HS-5 (cell line): ENCODE measurements at places on chromosomes 7 and 10.

GRCh38 chr7:552868-553635 lies 33.4 kb upstream of the PDGFA start:
- no peak for DNase-seq

DNA sequence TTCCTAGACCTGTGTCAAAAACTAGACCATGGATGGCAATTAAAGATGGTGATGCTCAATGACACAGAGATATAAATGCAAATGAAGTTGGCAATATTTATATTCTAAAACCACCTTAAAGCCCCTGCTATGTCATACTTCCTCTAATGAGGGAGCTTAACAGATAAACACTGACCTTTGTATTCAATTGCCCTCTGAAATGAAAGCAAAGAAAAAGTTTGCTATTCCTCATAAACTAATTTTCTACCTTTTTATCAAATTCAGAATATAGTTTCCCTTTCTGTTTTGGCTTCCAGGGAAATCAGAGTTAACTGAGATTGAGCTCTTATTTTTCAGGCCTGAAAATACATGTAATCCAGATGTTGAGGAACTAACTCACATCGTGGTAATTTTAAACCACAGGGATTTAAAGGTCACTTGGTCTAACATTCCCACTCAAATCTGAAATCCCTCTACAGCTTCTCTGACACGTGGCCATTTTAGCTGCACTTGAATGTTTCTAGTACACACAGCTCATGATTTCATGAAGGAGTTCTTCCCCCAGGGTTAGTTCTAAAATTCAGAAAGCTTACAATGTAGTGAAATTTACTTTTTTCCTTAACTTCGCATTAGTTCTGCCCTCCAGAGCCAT lies 37.9 kb upstream of the ABCB5 start:
- no peak for DNase-seq

- DNase-seq, result no peak
Observed at GRCh38 chr10:88830643-88831268, 20.9 kb downstream of the ANKRD22 start.

GRCh38 chr7:134701272-134701671 lies 54.6 kb downstream of the BPGM start:
- DNase-seq, result no peak

GRCh38 chr10:11546581-11546980 lies 64.9 kb downstream of the USP6NL start:
- no peak for DNase-seq

GRCh38 chr10:75774783-75775490 lies 343.5 kb downstream of the LRMDA start:
- no peak for DNase-seq

DNA sequence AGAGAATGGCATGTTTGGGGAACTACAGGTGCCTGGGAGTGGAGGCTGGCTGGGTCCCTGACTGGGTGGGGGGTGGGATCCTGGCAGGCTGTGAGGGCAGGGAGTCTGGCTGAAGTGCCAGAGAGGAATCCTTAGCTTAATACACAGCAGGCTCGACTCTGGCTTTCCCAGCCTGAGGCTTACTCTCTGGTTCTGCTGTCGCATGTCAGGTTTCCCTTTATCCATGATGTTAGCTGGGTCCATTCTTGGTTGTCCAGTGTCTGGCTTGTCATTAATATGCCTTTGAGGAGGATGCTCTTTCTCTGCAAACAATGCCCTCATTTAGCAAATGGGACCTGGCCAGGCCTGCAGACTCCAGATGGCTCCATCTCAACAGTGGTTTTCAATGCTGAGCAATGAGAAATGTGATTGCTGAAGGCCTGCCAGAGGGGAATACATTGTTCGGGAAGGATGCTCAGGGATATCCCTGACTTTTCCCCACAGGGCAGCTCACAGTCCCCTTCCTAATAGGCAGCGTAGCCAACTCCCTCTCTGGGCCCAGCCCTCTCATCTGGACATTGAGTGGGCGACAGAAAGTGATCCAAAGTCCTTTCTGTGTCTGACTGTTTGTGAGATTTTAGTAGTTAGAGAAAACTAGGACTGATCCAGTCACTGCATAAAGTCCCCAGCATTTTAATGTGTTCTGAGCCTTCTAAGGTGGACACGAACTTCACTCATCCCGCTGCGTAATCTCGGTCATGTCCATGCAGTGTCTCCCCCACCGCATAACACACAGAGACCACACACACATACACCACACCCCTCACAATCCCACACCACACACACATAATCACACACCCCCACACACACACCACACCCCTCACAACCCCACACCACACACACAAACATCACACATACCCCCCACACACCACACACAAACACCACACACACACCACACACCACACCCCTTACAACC lies 124.9 kb downstream of the ANLN start:
- no peak for DNase-seq

DNA sequence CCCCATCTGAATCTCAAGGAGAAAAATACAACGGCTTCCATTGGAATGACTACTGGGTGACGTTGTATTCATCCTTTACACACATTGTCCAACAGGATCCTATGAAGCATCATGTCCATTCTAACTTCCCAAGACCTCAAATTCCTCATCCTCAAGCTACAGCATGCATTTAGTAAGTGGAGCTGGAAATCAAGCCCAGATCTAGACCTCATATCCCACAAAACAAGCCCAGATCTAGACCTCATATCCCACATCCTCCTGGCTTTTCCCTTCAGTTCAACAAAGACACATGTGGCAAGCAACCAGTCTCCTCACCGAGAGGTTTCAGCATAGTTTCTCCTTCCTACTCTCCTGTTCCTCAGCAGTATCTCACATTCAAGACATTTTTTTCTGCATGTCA lies 12.2 kb downstream of the IGF2BP3 start:
- DNase-seq, result no peak

GRCh38 chr7:157432541-157432956 lies 95.7 kb downstream of the DNAJB6 start:
- peak; percentile 24 for DNase-seq

DNA sequence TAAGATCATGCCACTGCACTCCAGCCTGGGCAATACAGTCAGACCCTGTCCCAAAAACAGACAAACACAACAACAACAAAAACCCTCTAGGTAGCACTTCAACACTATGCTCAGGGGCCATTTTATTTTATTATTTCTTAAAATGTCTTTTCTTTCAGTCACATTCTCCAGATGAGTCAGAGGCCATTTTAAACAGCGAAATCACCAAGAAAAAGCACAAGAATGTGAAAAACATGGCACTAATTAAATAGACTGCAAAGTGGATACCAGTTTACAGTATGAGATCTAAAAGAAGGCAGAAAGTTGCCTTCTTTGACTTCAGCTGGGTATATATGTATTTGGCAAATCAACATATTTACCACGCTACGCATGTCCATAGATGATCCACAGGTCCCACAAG lies 6.1 kb upstream of the FGL2 start:
- no peak for DNase-seq

- no peak for DNase-seq
Observed at GRCh38 chr7:130135208-130136205, 65.2 kb downstream of the KLHDC10 start.

DNA sequence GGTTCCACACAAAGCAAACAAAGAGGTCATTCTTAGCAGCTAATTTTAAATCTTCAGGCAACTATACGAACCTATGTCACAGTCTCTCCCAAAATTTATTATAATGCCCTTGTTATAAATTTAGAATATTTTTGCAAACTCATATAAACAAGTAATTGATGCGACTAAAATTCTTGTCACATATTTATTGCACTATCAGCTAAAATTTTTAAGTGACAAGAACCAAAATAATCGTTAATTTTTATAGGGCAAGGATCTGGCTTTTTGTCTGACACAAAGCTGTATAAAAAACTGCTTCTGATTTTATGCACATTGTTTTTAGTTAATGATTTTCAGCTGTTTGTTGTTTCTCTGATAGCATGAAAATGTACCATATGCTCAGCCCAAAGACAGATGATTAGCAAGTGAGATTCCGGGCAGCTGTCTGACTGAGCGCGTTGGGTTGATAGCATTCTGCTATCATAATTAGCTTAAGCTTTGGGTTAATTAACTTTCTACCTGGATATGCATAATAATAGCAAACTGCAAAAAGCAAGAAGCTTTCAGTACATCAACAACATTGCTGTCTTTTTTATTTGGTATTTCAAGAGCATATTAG lies 136.0 kb downstream of the MGMT start:
- DNase-seq, result no peak

GRCh38 chr7:99253369-99253768 lies 19.3 kb upstream of the MYH16 start:
- DNase-seq, result no peak

DNA sequence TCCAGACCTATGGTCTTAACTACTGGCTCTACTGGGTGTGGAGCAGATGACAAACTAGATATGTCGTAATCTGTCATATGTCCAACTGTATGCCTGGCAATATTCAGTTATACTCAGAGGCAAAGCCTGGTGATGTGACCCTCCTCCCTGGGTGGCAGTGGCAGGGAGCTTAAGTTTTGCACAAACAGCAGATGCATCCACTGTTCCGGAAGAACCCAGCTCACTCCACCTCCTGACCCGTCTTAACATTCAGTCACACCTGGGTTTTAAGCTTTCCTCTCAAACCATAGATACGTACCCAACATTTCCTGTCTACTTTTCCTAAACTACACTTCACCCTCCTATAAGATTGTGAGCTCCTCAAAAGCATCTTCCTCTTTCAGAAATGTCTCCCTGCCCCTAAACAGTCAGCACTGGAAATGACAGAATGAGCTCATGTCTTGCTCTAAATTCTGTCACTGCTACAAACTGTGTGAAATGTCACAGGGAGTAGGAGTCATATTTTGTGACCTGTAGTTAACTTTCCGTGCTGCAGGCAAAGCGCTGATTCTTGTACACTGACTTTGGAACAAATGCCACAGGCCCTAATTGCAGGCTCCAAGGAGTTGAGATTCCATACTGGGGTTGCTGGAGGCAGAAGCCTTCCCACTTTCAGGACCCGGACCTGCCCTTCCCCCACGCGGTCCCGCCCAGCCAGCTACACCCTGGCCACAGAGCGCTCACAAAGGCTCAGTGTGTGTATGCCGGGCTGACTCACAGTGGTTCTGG lies 23.9 kb downstream of the SCD start:
- DNase-seq, result no peak

DNA sequence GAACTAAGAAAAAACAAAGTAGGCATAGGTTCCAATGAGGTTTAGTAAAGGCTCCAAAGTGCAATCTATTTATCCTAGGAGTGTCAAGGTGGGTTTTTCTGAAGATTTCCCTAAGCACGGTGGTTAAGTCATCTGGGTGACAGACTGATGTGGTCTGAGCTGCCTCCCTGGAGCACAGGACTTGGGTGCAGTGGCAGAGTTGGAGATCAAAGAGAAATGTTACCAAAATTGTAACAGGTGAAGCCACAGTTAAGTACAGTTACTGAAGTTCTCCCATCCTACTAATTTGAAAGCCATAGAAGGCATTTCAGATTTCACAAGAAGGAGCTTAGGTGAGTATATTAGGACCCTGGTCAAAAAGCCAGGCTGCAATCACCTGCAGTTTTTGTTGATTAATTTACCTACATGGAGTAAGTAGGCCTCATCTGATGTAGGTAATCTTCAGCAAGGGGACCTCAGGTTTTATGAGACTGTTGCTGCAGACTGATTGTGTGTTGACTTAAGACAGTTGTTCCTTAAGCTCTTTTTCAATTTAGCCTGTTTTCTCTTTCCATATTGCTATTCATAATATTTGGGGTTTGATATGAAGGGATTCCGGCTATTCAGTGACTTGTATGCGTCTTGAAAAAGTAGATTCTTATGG lies 3.0 kb downstream of the DLX6 start:
- no peak for DNase-seq

DNA sequence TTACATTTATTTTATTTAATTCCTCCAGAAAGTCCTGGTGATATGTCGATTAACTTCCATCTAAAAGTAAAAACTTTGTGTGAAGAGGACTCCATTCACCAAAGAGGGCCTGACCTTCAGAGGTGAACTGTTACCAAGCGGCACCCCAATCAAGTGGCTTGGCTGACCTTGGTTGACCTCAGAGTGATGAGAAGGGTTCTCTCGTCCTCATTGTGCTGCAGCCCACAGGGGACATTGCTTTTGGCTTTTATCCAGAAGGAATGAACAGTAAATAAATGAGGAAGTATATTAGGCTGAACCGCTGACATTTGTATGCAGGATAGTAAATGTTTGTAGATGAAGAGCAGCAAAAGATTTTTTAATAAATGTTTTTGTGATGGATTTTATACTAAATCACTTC lies 172.4 kb upstream of the MKI67 start:
- DNase-seq, result no peak

DNA sequence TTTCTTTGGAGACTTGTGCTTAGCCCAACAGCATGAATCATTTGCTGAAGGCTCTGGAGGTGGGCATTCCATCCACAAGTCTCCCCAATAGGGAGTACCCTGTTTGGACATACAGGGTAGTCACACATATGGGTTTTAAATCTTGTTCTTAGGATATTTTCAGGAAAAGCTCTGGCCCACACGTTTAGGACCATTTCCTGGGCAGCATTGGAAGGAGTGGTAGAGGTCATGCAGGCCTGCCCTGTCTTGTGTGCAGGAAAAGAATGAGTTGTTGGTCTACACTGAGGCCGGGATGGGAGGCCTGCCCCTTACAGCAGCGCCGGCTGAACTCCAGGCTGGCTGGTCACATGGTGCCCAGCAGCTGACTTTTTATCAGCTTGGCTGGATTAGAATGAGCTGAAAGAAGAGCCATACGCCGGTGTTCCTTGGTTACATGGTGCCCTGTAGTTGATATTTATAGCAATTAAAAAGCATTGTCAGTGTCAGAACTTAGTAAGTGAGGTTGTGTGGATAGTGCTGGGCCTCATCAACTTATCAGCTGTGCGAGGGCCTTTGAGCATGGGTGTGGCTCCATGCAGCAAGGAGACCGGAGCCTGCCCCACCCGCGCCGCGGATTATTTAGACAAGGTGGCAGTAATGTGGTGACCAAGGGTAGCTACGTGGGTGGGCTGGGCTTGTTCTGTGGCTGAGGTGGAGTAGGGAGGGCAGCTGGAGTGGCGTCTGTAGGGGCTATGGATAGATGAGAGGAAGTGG lies 28.6 kb downstream of the OGDH start:
- no peak for DNase-seq

DNA sequence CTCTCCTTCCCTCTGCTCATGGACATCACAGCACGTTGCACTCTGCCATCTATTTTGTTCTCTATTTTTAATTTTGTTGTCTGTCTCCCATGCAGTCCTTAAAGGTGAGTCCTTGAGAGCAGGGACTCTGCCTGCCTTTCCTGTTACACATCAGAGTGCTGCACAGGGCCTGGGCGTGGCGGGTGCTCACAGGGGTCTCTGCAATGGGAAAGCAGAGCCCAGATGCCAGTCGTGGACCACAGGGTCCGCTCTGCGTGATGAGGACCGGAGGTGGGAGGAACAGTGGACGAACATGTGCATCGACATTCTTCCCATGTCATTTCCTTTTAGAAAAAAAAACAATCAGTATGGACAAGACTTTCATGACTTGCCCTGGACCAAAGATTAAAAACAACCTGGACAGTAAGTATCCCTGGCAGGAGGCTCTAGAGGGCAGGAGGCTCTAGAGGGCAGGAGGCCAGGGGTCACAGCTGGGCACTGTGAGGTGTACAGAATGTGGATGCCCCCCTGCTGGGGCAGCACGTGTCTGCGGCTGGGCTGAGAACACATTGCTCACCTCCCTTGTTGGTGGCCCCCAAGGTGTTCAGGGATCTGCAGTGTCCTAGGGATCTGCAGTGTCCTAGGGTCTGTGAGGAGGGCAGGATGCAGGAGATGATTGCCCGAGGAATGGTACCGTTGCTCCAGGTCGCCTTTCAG lies 29.6 kb upstream of the ZNF488 start:
- no peak for DNase-seq
